T-helper 9 cell (primary cell): ENCODE measurements at places on chromosomes 5 and 9.

DNA sequence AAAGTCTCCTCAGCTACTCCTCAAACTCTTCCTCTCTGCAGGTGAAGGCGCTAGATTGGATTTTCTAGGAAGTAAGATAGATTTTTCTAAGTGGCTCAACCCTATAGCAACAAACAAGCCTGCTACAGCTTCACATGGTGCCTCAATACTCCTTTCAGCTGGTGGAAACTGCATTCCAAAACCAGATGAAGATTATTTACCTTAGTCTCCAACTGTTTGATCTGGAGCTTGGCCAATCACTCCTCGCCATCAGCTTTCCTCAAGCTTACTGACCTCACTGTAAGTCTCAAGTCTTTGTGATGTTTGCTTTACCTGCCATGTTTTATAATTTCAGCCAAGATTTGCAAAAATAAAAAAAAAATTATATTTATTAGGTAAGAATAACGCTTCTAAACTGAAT is 622.4 kb downstream of the CHSY3 start:
- DNase-seq, result no peak

- DNase-seq, result no peak
Measured at GRCh38 chr5:179805529-179806249, 977 bp downstream of the MGAT4B start.

GRCh38 chr5:143557061-143557818 is 153.8 kb upstream of the NR3C1 start:
- no peak for DNase-seq

DNA sequence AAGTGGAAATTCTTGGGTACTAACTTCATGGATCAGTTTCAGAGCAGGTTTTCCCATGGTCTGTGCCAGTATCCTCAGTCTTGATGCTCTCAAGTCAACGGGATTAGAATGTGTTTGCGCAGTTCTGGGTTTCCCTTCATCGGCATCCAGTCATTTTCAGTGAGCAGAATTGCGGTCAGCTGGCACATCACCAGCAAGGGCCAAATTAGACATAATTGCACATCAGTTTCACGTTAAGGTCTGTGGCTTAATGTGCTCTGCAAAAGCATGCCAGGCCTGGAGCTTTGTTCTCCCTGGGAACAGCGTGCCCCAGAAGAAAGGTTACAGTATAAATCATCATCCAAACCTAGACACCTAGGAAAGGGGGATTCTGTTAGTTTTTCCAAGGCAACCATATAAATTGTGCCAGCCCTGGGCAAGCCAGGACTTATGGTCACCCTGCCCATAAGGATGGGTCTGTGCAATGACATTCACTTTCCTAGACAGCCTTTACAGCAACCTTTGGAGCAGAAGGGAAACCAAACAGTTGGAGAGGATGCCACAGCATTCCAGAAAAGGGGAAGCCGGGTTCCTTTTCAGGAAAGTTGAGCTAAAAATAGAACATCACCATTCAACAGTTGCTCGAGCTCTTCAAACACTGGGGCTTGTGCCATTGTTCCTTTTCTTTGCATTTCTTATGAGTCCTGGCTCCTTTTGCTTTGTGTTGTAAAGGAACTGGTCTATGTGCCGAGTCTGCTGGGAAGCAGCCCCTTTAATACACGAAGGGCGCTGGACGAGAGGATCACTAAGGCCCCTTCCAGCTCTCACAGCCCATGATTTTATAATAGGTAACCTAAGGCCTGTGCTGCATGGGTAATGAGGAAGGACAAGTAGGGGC is 23.1 kb downstream of the IQGAP2 start:
- no peak for DNase-seq

DNA sequence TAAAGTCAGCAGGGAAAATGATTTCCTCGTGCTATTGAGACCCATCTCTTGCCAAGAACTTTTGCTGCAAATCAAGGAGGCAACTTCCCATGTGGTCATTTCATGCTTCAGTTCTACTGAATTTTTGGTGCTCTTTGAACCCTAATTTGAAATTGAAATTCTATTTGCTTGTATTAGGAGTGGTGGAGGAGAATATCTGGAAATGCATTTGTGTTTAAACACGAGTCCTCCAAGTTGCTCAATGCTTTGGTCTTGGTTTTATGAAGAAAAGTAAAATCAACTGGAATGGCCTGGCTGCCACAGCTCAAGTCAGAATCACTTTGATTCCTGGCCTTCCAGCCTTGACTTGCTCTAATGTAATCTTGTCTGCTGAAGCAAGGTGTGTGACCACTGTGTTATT is 613.2 kb downstream of the TLE1 start:
- DNase-seq, result no peak

GRCh38 chr9:134922932-134923240 is 5.2 kb upstream of the FCN1 start:
- no peak for DNase-seq

DNA sequence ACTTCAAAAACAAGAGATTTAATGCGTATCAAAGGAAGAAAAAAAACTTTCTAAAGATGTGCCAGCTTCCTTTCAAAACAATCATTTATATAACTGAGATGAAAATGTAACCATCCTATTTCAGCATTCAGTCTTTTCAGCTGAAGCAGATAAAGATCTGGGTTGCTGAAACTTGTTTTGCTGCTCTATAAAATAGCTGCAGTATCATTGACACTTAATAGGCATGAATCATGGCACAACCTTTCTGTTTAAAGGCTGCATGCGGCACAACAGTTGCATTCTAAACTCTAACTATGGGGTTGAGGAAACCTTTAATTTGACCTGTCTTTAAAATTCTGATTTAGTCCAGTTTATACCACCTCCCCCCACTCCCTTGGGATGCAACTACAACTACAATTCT is 196.7 kb downstream of the MPDZ start:
- DNase-seq, result no peak

GRCh38 chr9:93023521-93023815 is 35.0 kb upstream of the SUSD3 start:
- DNase-seq, result no peak

DNA sequence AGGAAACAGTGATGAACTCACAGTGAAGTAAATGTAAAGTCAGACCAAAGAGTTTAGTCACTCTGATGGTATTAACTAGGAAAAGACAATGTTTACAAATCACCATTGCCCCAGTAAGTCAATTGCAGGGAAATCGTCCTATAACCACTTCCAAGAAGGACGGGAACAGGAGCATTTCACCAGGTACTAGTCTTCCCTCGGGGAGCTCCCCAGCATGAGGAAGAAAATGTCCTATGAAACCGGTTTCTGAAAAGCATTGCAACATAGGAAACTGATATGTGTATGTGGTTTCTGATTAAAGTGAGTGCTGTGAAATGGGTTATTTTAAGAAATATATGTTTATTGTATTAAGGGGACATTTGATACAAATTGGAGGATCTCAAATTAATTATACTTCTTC is 626.7 kb upstream of the ADAMTS16 start:
- no peak for DNase-seq

DNA sequence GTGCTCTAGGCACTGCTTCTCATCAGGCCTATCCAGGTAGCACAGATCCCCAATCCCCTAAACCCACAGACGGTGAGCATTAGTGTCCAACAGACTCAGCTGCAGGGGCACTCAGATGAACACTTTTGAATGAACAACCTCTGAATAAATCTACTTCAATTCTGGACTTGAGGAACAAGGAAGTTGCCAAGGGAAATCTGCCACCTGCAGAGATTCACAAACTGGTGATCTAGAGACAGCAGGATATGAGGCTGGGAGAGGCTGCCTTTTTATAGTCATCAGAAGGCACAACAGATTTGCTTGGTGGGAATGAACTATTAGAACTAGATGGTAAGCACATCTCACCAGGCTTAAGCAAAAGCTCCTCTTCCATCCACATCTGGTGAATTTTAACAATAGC is 7.0 kb upstream of the HK3 start:
- DNase-seq, result no peak

DNA sequence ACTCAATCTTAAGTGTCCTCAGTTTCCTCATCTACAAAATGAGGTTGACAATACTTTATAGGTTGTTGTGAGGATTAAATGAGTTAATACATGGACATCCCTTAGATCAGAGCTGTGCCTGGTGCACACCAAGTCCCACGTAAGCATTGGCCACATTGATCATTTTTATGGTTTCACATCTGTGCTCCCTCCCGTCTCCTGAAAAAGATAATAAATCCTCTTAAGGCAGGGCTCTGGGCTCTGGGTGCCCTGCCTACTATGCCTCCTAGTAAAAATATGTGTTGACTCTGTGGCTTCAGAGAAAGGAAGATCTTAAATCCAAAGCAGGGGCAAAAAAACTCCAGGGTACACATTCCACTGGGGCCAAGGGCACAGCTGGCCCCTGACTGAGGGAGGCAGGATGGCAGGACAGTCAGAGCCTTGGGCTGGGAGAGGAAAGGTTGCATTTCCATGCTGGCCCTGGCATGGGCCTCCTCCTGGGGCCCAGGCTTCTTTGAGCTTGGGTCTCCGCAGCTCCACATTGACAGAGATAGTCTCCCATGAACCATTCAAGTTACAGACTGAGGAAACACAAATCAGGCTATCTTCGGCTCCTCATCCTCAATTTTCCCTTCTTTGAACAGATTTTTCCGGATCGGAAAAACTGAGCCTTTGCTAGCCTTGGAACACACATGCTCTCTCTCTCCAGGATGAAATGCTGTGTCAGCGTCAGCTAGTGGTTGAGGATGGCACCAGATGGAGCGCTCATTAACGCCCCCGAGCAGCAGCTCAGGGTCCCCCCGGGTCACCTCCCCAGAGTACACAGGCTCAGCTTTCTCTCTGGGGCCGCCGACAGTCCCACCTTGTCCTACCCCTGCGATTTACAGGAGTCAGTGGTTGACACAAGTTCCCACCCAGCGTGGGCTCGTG is 22.4 kb upstream of the KIF12 start:
- DNase-seq, result no peak

GRCh38 chr9:110029429-110029955 is 178.5 kb downstream of the C9orf152 start:
- DNase-seq, result no peak

- no peak for DNase-seq
Measured at GRCh38 chr5:180540050-180540694, 46.0 kb downstream of the CNOT6 start.

GRCh38 chr9:76571288-76571687 is 112.3 kb downstream of the GCNT1 start:
- DNase-seq, result no peak

DNA sequence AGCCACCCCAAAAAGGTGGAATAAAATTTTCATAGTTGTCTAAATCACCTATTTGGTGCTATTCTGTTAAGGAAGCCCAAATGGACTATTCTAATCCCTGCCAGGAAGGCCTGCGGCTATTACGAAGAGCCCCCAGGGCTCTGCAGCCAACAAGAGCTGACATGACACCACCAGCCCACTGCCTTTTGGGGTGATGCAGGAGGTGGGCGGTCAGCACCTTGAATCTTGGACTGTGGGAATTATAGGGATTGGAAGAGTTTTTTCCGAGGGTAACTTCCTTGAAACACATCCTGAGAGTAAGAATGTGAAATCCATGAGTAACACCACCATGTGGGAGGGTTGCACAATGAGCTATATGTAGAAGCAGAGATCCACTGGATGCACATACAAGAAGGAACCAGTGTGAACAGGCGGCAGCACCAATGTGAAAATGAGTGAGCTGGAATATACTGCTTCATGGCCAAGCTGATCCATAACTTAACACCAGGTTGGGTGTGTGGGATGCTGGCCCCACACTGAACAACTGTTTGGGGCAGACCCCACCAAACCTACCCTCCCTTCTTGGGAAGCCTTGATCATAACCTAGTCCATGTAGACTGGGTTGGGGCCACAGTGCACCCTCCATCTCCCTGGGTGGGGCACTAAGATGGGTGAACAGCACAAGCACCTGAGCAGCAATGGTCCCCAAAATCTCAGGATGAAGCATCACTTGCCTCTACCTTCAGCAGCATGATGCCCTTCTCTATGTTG is 239.0 kb downstream of the FSTL4 start:
- no peak for DNase-seq

DNA sequence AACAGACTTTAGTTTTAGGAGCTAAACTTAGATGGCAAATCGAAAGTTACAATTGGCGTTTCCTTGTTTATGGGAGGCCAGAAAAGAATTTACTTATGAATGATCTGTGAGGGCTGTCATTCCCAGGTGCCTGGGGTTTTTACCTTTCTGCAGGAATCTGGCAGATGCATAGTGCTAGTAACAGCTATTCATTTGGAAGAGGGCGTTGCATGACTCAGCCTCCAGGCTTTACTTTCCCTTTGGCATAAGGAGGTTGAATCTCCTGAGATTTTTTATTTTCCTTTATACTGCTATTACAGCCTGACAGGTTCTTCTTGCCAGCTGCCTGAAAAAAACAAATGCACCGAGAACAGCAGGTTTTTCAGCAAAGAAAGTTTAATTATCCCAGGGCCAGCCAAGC is 30.0 kb downstream of the CARD6 start:
- DNase-seq, result no peak

- DNase-seq, result no peak
Measured at GRCh38 chr9:123820139-123820538, 109.8 kb downstream of the DENND1A start.

DNA sequence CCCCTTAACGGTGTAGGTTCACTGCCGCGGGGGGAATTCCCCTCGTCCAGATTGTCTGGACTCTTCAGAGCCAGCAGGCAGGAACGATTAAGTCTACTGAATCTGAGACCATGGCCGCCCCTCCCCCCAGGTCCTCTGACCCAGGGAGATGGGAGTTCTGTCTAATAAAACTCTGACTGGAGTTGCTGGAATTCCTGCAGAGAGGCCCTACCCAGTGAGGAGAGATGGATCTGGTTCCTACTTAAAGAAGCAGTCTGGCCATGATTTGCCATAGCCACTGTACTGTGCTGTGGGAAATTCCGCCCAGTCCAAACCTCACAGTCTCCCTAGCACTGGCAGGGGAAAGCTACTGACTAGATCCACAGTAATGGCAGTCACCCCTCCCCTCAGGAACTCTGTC is 237.7 kb upstream of the RASA1 start:
- DNase-seq, result no peak

DNA sequence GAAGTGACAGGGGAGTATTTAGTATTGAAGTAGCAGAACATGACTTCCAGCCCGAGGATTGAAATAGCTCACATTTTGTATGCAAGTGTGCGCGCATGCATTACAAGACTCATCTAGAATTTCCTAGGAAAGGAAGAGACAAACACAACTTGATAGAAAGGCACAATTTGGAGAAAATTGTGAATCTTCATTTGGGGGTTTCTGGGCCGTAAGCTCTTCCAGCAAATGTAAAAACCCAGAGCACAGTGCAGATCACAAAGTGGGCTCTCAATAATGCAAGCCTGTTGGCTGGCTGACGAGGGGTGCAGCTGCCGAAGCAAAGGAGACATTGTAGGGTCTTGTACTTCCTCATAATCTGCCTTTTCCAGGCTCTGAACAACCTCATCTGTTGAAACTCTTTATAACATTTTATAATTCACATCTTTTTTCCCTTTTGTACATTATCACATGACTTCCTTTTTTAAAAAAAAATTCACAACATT is 109.0 kb downstream of the BAAT start:
- DNase-seq, result no peak

DNA sequence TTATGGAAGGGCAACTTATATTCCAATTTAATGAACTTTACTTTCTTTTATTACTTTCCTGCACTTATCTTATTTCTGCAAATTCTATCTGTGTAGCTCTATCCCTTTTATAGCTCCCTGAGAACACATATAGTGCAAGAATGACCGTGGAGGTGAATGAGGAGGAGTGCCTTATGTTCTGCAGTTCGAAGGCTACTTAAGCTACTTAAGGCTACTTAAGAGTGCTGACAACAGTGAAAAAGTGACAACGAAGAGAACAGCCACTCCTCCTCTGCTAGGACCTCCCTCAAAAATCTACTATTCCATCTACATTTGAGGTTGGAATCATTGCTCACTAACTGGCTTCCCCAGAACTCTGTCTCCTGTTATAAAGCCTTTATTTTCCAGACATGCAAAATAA is 1365.7 kb upstream of the C9orf72 start:
- no peak for DNase-seq
